ENCODE measurements at places on chromosomes 6 and 20.

DNA sequence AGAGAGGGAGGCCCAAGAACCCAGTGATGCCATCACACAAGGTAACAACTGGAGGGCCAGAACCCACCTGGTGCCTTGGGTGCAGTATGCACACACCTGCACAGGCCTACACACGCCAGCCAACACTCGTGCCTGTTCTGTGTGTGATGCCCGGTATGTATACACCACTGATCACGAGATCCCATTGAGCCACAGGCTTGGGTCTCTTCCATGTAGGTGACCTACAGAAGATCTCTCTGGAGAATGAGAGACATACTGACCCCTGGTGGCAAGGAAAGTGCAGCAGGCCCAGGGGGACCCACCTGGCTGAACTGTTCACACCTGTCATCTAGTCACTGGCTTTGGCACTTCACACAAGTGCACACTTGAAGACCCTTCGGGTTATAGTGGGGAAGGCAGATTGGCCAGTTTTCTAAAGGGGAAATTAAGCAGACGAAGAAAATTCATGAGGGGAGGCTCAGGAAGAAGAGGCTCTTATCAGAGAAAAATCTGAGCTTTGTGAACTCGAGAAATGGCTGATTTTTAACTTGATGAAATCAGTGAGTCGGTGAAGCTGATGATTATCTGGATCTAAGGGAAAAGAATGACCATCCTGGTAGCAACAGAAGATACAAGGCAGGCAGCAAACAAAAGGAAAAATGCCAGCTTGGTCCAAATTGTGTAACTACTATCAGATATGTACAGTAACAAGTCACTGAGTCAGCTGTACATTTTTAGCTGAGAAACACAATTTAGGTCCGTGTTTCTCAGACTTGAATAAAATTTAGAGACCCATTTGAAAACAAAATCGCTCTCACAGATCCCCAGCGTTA lies 69.1 kb upstream of the PBOV1 start:
- DNase-seq = peak; percentile 51

- no peak for DNase-seq
These were observed 19.0 kb downstream of the TOMM34 start for GRCh38 chr20:44941120-44941691.

DNA sequence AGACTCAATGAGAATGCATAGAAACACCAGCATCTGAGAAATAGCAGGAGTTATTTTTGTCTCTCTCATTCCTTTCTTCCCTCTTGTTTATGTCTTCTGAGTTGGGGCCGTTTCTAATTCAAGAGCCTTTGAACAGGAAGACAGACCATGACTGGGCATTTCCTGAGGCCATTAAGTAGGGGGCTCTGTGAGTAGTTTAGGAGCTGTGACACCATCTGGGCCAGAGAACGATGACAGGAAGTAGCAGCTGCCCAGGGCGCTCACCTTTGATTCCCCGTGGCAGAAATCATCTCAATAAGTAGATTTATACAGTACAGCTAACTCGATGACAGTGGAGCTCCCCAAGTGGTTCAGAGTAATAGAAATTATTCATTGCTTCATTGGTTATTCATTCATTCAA lies 298.4 kb upstream of the PLN start:
- peak; percentile 14 for DNase-seq

- DNase-seq = no peak
These were observed 103.7 kb downstream of the SNAP25 start for GRCh38 chr20:10322073-10323012.

- peak; percentile 81 for DNase-seq
These were observed 5.5 kb downstream of the UBR2 start for GRCh38 chr6:42569102-42570028.

- DNase-seq = no peak
These were observed 28.8 kb downstream of the EPB41L1 start for GRCh38 chr20:36183155-36183944.

DNA sequence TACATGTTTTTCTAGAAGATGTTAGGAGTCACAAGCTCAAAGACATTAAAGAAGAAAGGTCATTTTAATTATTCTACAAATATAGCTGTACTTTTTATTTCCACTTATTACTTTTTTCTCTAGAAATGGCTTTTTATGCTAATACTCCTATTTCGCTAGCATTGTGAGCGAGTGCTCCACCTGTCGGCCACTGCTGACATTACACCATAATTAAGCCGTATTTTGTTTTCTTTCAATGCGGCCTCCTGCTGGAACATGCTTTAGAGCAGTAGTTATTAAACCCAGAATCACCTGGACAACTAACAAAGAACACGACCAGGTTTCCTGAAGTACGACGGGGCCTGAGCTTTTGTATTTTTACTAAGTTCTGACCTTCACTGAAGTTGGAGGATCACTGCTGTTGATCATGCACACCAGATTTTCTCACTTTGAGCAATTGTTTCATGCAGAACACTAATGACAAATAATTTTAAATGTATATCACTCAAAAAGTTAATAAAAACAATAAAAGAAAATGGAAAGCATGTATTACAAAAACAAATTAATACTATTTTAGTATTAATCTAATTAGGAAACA lies 74.1 kb upstream of the PAK5 start:
- peak; percentile 60 for DNase-seq

DNA sequence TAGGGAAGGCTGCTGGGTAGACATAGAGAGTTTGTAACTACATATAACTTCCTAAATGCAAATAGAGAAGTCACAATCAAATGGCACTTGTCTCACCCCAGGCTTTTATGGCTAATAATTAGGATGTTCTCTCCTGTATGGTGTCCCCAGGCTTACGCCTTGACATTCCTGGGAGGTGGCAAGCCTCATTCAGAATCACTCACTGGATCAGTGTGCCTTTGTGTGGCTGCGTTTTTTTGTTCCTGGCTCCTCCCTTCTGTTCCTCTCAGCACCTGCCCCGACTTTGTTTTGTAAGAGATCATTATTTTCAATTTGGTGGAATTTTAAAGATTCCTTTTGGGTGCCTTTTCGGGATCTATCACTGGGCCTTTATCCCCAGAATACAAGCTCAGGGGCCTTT lies 5.7 kb downstream of the LAMP5 start:
- DNase-seq = no peak

DNA sequence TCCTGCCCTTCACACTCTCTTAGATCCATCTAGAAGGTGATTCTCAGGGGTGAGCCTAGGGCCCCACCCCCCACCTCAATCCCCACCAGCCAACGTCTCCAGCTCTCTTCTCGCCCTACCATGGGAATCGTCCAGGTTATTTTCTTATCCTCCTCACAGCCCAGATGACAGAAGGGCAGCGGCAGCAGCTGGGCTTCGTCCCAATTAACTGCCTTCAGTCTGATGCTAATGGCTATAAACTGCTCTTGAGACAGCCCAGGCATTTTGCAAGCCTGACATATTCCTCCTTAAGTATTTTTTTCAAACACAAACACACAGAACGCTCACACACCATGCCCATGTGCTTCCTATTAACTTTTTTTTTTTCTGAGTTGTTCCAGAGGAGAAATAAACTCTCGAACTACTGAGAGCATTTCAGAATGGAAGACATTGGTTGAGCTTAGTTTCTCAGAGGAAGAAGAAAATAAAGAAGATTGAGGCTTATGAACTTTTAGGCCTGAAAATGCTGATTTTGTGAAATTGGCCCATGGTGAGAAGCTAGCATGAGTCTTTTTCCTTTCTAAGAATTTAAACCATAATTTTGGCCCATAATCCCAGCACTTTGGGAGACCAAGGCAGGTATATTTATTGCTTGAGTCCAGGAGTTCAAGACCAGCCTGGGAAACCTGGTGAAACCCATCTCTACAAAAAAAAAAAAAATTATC lies 124.6 kb downstream of the EYA2 start:
- DNase-seq = no peak

GRCh38 chr6:149821492-149821891 lies 42.7 kb downstream of the LRP11 start:
- DNase-seq = peak; percentile 24

DNA sequence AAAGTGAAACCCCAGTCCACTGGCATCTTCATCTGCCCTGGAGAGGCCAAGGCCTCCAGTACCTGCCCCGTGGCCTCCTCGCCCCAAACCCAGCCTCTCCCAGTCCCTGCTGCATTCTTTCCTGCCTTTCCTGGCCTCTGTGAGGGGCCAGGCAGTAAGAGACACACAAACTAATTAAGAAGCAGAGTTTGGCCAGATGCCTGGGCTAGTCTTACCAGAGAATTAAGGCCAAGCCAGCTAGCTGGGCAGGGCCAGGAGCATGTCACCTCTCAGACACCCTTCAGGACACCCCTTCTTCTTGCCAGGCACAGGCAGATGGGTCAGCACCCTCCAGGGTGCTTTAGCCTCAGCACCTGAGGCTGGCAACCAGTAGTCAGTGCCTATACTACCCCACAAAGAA lies 2.4 kb downstream of the MDGA1 start:
- DNase-seq = no peak

DNA sequence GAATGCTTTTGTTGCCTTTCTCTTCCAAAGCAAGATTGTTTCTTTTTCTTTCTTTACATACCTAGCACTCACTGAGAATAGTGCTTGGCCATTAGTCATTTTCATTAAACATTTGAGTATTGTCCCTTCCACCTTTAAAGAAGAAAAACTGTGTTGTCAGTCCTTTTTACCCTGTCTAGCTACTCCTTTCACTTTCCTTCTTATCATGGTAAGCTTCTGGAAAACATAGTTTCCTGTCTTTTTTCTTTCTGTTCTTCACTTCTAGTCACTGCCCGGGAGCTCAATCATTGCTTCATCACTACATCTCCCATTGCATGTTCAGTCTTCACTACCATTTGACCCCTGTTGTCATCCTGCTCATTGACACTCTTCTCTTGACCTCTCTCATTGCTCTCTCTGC lies 12.1 kb downstream of the VAPB start:
- no peak for DNase-seq

- peak; percentile 93 for DNase-seq
These were observed at the start of gene LRRC1 for GRCh38 chr6:53794720-53795339. Gene LRRC1, plus strand, starts transcription at chr6:53795005. Its CDS starts 252 bp downstream, at chr6:53795257.

- no peak for DNase-seq
These were observed 75.4 kb downstream of the ZNF292 start for GRCh38 chr6:87230801-87231200.

GRCh38 chr6:164378330-164378729 lies 931.1 kb downstream of the C6orf118 start:
- no peak for DNase-seq

DNA sequence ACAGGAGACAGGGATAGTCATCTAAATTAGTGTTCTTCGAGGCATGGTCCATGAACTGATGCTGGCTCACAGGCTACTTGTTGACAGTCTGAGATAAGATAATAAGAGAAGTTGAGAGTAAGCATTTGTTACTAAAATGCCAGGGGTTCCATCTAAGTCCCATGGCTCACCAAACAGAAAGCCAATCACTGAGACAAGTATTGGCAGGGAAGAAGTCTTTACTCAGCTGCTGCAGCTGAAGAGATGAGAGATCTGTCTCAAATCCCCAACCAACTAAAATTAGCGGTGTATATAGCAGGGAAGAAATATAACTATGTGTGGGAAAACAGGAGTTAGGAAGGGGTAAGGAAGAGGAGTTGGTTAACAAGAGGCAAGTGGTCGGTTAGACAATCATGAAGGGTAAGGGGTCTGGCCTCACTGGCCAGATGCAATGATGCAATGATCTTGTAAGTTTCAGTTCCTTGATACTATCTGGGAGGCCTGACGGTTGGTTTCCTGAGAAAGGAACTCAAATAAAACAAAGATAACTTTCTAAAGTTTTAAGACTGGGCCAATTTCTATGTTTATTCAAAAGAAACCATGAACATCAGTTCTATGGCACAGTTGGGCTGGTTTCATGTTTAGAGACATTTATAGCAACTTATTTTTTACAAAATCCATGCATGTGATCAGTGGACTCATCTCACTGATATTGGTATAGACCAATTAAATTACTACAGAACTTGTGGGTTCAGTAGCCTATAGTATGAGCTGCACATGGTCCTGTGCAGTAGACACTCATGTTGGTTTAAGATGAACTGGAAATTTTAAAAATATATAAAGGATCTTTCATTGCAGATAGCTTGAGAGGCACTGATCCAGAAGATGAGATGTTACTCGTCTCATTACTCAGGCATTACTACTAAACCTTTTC lies 9.9 kb upstream of the HEBP2 start:
- DNase-seq = peak; percentile 37

GRCh38 chr6:35330541-35331119 lies 11.7 kb upstream of the PPARD start:
- no peak for DNase-seq

DNA sequence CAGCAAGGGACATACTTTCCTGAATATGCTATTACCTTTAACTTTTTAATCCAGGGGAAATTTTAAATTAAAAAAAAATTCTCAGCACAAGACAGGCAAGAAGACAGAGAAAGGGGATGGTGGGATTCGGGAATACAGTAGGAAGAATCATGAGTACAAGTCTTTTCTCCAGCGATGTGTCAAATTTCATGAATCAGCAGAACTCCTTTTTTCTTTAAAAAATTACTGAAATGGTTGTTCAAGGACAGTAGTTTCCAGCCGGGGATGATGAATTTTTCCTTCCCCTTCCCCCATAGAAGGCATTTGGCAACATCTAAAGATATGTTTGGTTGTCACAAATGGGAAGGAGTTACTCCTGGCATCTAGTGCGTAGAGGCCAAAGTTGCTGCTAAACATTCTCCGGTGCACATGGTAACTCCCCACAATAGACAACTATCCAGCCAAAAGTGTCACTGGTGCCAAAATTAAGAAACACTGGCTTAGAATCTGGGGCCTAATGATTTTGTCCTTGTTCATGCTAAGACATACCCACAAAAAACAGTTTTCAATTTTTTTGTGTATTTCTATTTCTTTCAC lies 450.2 kb downstream of the CBLN4 start:
- DNase-seq = no peak

GRCh38 chr6:16006681-16007080 lies 122.2 kb upstream of the MYLIP start:
- no peak for DNase-seq

GRCh38 chr6:110595112-110595511 lies 118.7 kb upstream of the SLC22A16 start:
- no peak for DNase-seq

All from hematopoietic multipotent progenitor cell treated with erythropoietin and hydrocortisone succinate and interleukin-3 and kit ligand, for 4 days (in vitro differentiated cells).